Body of pancreas (tissue), 4 donors: ENCODE measurements at places on chromosomes 4 and X.

DNA sequence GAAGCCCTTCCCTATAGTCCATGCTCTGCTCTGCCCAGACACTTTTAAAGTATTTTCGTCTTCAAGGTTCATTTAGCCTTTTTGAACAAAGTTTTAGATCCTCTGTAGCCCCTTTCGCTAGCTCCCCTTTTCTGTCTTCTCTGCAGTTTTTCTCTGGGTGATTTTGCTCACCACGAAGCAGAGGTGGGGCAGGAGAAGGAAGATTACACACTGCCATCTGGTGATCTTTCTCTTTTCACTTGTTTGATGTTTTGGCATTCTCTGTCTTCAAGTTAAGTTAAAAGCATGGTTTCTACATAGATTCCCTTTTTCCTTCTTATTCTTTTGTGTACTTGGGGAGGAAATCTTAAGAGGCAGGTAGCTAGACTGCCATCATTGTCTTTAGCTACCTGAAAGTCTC lies 43.9 kb downstream of the CC2D2A start:
- H3K27ac ChIP-seq, result no peak overlapping the region
- H3K36me3 ChIP-seq, result no peaks in the 10 kb centered on the region
- no peaks in the 10 kb centered on the region for H3K27me3 ChIP-seq

DNA sequence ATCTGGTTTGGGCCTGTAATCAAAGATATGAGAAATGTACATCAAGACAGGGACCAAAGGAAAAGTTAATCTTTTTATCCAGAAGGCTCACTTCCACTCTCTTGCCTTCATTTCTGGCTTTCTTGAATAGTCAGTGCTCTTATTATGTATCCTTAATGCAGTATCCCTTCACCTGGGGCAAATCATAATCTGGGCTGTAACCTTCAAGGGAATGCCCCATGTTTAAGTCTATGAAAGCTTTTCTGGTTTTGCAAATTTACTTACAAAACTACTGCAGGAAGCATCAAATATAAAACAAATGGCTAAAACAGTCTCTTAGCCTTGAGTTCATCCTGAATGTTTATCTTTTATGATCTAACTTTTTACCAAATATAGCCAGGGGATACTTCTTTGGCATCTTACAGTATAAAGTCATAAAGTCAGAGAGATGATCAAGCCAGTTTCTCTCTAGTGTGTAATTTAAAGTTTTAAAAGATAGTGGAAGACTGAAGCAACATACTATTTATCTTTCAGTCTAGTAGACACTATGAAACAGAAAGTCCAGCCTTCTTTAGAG lies 1214.8 kb downstream of the STIM2 start:
- no peaks in the 10 kb centered on the region for H3K27me3 ChIP-seq
- H3K4me1 ChIP-seq, result no peaks in the 10 kb centered on the region
- no peak for DNase-seq
- no peaks in the 10 kb centered on the region for H3K36me3 ChIP-seq
- H3K4me3 ChIP-seq, result no peak overlapping the region

- no peak overlapping the region for H3K27ac ChIP-seq
- H3K27me3 ChIP-seq, result no peaks in the 10 kb centered on the region
Observed at GRCh38 chr4:140126261-140126660, 27.7 kb downstream of the MAML3 start.

- peak overlapping the region; percentile 75 for H3K4me3 ChIP-seq
- H3K27me3 ChIP-seq, result no peaks in the 10 kb centered on the region
- peak overlapping the region; percentile 63 for H3K27ac ChIP-seq
- DNase-seq, result peak; percentile 50
Observed at GRCh38 chrX:129842510-129843208, 1.0 kb downstream of the ZDHHC9 start.

DNA sequence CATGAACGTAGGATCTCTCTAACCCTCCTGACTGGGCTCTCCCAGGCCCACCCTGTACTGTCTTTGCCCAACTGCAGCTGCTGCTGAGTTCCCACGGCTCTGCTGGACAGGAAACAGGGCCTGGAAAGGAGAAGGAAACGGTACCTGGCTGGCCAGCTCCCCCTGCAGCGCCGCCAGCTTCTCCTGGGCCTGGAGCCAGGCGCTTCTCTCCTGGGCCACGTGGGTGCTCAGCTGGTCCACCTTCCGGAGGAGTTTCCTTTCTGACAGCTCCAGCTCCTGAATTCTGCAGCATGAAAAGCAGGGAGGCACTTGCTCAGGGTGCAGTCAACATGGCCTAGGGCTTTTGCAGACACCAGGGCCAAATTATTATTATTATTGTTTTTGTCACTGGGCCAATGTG lies 6.5 kb downstream of the C4orf50 start:
- H3K27ac ChIP-seq, result no peak overlapping the region
- H3K4me1 ChIP-seq, result peaks cover 6% of the 10 kb centered on the region
- DNase-seq, result peak; percentile 74

DNA sequence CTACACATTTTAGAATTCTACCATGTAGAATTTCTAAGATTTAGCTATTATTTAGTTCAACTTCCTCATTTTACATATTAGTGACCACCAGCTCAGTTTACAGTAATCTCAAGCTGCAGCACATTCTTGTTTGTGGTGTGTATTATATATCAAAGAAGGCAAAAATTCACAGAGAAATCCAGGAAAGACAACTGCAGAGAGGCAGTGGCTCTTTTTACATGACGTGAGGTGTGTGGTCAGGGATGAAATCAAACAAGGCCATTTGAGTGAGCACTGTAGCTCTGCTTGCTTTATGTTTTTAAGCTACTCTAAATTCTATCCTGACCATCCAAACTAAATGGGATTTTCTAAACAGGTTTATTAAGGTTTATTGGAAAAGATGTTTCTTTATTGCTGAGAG lies 71.1 kb downstream of the COL25A1 start:
- DNase-seq, result no peak
- no peak overlapping the region for H3K27ac ChIP-seq
- no peak overlapping the region for H3K4me3 ChIP-seq

GRCh38 chrX:20639115-20639514 lies 372.4 kb upstream of the RPS6KA3 start:
- no peak overlapping the region for H3K4me3 ChIP-seq
- H3K36me3 ChIP-seq, result no peaks in the 10 kb centered on the region
- no peaks in the 10 kb centered on the region for H3K27me3 ChIP-seq
- no peak for DNase-seq

DNA sequence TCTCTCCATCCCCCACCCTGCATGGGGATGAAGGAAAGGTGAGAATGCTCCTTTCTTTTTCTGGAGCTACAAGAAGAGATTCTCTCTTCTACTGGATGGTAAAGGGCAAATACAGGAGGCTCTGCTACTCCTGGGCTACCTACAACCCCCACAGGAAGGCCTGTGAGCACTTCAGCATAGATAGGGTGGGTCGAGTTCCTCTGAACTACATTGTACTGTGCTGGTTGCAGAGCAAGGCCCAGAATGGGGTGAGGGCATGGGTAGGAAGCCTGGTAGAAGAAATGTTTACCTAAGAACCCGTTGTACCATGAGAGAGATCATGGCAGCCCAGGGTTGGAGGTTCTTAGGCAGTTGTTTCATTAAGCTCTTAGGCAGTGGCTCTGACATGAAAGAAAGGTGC lies 510.4 kb downstream of the MID1IP1 start:
- no peaks in the 10 kb centered on the region for H3K27me3 ChIP-seq
- no peaks in the 10 kb centered on the region for H3K36me3 ChIP-seq
- DNase-seq, result no peak

DNA sequence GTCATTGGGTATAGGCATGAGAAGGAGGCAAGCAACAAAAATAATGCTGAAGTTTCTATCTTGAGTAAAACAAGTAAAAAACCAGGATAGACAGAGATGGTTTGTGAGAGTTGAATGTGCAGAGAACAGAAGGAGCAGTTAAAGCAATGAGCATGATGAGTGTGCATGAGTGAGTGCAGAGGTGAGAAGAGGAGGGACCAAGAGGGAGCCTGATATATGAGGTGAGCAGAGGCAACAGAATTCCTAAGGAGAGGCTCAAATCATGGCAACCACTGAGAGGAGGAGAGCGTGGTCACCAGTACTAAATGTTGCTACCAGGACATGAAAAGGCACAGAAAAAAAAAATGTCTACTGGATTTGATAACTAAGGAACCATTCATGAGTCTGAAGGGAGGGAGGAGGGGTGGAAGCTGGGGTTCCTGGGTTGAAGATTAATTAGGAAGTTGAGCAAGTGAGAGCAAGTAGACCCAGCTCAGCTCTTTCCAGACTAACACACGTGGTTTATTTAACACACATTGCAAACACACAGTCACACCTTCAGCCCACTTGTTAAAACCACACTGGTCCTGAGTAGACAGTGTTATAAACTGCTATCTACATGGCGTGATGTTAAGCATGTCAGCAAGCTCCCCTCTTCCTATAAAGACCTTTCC lies 69.0 kb upstream of the IQCM start:
- no peak for DNase-seq
- no peaks in the 10 kb centered on the region for H3K27me3 ChIP-seq
- H3K4me1 ChIP-seq, result no peaks in the 10 kb centered on the region
- H3K27ac ChIP-seq, result no peak overlapping the region
- H3K36me3 ChIP-seq, result no peaks in the 10 kb centered on the region

GRCh38 chrX:133297284-133297683 lies 79.1 kb upstream of the TFDP3 start:
- H3K4me1 ChIP-seq, result no peaks in the 10 kb centered on the region
- no peak overlapping the region for H3K4me3 ChIP-seq
- H3K27me3 ChIP-seq, result no peaks in the 10 kb centered on the region
- H3K36me3 ChIP-seq, result no peaks in the 10 kb centered on the region

DNA sequence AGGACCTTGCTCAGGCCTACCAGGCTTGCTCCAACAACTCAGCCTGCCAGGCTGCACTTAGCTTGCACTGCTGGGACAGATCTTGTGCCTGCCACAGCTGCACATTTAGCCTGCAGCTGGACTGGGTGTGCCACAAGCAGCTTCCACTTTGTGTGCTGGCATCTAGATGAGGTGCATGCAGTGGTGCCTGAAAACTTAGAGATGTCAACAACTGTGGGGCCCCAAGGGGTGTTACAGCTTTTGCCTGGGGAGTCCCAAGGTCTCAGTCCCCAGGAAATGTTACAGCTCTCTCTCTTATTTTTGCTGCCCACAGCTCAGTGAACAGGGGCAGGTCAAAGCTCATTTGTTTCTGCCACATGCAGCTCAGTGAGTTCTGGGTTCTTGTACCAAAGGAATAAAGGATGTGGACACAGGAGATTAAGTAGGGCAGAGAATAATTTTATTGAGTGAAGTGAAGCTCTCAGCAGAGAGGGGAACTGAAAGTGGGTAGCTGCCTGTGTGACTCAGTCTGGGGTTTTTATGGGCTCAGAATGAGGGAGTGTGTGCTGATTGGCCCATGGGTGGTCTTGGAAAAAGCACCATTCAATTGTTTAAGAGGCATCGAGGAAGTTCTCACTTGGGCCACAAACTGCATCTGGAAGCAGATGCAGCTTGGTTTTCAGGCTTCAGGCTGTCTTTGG lies 828.3 kb downstream of the TECRL start:
- H3K27me3 ChIP-seq, result no peaks in the 10 kb centered on the region
- H3K27ac ChIP-seq, result no peak overlapping the region
- no peaks in the 10 kb centered on the region for H3K4me1 ChIP-seq
- no peaks in the 10 kb centered on the region for H3K36me3 ChIP-seq
- DNase-seq, result no peak
- H3K4me3 ChIP-seq, result no peak overlapping the region

- no peaks in the 10 kb centered on the region for H3K27me3 ChIP-seq
- no peaks in the 10 kb centered on the region for H3K4me1 ChIP-seq
- no peak overlapping the region for H3K4me3 ChIP-seq
- H3K27ac ChIP-seq, result no peak overlapping the region
- DNase-seq, result no peak
Observed at GRCh38 chrX:127908384-127908783, 143.8 kb downstream of the ACTRT1 start.

DNA sequence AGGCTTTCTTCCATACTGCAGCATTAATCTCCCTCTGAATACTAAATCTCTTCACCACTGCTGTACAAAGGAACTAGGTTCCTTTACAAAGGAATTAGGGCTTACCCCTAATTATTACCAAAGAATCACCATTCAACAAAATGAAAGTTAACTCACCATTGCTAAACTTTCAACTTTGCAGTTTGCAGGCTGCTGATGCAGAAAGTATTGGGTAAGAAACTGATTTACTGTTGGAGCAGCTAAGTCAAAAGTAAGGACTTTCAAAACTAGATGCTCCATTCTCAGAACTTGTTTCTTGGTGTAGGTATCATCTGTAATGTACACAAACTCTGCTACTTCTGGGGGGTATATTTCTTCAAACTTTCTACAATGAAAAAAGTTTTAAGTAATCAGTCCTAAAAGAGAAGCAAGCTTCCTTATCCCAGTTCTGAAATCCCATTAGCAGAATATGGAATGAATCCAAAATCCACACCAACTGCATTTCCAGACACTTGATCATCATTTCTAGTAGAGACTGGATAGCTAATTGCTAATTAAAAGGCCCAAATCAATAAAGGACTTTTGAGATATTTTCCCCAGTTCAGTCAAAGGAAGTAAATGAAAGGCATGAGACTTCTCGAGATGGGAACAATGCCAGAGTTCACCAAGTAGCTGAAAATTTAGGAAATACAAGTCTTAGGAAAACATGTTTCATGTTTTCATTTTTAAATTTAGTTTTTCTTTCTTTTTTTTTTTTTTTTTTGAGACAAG lies 4.3 kb downstream of the CCNA2 start:
- H3K27ac ChIP-seq, result no peak overlapping the region
- H3K36me3 ChIP-seq, result no peaks in the 10 kb centered on the region
- H3K27me3 ChIP-seq, result no peaks in the 10 kb centered on the region
- no peak overlapping the region for H3K4me3 ChIP-seq
- DNase-seq, result no peak

DNA sequence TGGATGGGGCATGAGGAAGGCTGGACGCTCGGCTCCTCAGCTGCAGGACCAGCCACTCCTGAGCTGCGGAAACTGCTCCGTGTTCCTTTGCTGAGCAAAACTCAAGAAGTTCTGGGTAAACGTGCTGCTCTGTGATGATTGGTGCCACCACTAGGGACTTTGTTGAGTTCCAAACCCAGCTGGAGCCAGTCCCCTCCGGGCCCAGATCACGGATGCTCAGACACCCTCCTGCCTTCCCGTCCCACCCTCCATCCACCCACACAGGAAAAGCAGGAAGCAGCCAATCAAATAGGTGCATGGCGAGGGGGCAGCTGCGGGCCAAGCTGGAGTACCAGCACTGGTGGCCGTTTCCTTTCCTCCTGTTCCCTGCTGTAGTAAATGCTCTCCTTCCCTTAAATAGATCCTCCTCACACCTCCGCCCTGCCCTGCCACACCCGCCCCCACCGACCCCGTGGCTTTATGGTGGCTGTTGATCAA lies 68.0 kb downstream of the ADRA2C start:
- no peak overlapping the region for H3K4me3 ChIP-seq
- peaks cover 18% of the 10 kb centered on the region for H3K4me1 ChIP-seq
- DNase-seq, result no peak

- H3K27me3 ChIP-seq, result no peaks in the 10 kb centered on the region
- no peaks in the 10 kb centered on the region for H3K36me3 ChIP-seq
- H3K4me1 ChIP-seq, result peaks cover 22% of the 10 kb centered on the region
- no peak for DNase-seq
- no peak overlapping the region for H3K4me3 ChIP-seq
Observed at GRCh38 chr4:24557026-24558025, 27.0 kb downstream of the DHX15 start.

DNA sequence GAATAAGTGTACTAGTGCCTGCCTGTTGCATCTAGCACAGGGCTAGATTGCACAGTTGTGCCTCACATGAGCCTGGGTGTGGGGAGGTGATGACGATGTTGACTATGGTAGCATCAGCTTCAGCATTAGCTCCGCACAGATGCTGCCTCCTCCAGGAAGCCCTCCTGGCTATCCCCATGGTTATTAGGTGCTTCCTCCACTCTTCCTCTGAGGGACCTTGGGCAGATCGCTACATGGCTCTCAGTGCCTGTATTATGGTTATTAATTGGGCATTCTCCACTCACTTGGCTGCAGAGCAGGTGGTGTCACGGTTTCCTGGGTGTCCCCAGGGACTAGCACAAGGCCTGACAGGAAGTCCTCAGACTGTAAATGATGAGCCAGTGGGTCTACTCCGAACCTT lies 325.6 kb downstream of the ARHGAP10 start:
- H3K36me3 ChIP-seq, result no peaks in the 10 kb centered on the region
- no peak overlapping the region for H3K4me3 ChIP-seq
- H3K27ac ChIP-seq, result no peak overlapping the region
- H3K4me1 ChIP-seq, result peaks cover 23% of the 10 kb centered on the region
